Fibroblast of villous mesenchyme (primary cell): ENCODE measurements at places on chromosomes 1 and 21. TPM values are rescaled to one million over a fixed set of nuclear protein-coding genes. Genes with fewer than 3 reads are reported as not detected.

Gene PTGER3
- total RNA-seq: 0.86 and 0.97 TPM in 2 replicates

Gene BRDT
- under 0.01 and 0.97 TPM in 2 replicates for total RNA-seq

Gene GPR153
- 5.2 and 5.8 TPM in 2 replicates for total RNA-seq

Gene LTN1
- total RNA-seq: 30.0 and 45.8 TPM in 2 replicates

Gene PDE9A
- 3.9 and 9.5 TPM in 2 replicates for total RNA-seq

Gene C1QTNF12
- 0.32 and 0.43 TPM in 2 replicates for total RNA-seq

Gene GPATCH2
- 21.9 and 28.1 TPM in 2 replicates for total RNA-seq

Gene LORICRIN
- not detected in 2 replicates for total RNA-seq

Gene RO60
- total RNA-seq: 194 and 226 TPM in 2 replicates

Gene SPATA21
- total RNA-seq: under 0.01 TPM in 1 of 2 replicates, not detected in the other

Gene TPR
- total RNA-seq: 54.4 and 63.5 TPM in 2 replicates

Gene CHI3L1
- total RNA-seq: 15.8 and 136 TPM in 2 replicates

Gene JAM2
- total RNA-seq: under 0.01 and 1.7 TPM in 2 replicates

Gene DNAJC8
- 68.0 and 81.6 TPM in 2 replicates for total RNA-seq

Gene RGSL1
- total RNA-seq: not detected in 2 replicates

Gene LY9
- under 0.01 TPM in 1 of 2 replicates, not detected in the other for total RNA-seq

Gene IL19
- 0.97 and 1.7 TPM in 2 replicates for total RNA-seq

Gene KCNH1
- 11.2 and 14.2 TPM in 2 replicates for total RNA-seq

Gene HPDL
- 1.3 and 1.6 TPM in 2 replicates for total RNA-seq

Gene MPZ
- 2.6 and 2.9 TPM in 2 replicates for total RNA-seq

Gene FHAD1
- under 0.01 TPM in 2 replicates for total RNA-seq

Gene PRKAA2
- 0.32 and 1.3 TPM in 2 replicates for total RNA-seq

Gene ANKRD65
- total RNA-seq: 0.43 and 1.6 TPM in 2 replicates

Gene ZNF672
- total RNA-seq: 17.7 and 19.4 TPM in 2 replicates

Gene URB2
- 10.3 and 14.7 TPM in 2 replicates for total RNA-seq
